ENCODE measurements at places on chromosomes 2 and 18.

DNA sequence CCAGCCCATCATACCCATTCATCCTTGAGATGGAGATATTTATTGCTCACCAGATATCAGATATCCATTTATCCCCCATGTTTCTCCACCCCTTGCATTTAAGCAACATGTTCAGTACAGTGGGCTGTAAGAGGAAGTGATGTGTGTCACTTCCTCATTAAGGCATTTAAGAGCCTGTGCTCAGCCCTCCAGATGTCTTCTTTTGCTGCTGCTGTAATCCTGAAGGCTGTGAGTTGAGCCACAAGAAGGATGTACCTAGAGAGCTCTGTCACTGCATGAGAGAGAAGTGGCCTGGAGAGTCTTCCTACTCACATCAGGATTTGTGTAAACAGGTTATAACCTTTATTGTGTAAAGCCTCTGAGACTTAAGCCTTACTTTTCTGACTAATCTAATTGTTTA is 151.8 kb upstream of the UNC80 start:
- no peak for DNase-seq

- DNase-seq, result no peak
Measured at GRCh38 chr2:165891943-165892342, 61.6 kb downstream of the TTC21B start.

GRCh38 chr18:46332921-46333341 is 228.7 kb downstream of the HAUS1 start:
- DNase-seq, result no peak

DNA sequence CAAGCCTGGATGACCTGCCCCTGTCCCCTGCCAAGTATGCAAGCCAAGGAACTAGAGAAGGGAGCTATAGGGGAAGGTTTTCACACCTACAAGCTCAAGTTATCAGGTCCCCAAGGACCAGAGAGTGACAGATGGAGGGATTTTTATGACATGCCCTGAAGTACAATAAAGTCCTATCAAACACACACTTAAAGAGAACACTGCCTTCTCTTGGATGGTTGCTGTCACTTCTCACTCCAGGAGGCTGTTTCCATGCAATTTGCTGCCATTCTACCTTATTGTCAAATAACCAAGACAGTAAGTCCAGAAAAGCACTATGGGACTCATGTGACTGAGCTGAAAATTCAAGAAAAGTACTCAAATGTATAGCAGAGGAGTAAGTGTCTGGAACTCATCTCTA is 76.6 kb upstream of the DDX18 start:
- no peak for DNase-seq

- no peak for DNase-seq
Measured at GRCh38 chr18:59060551-59060950, 79.1 kb upstream of the SEC11C start.

- DNase-seq, result no peak
Measured at GRCh38 chr2:99421469-99421868, 68.3 kb downstream of the REV1 start.

DNA sequence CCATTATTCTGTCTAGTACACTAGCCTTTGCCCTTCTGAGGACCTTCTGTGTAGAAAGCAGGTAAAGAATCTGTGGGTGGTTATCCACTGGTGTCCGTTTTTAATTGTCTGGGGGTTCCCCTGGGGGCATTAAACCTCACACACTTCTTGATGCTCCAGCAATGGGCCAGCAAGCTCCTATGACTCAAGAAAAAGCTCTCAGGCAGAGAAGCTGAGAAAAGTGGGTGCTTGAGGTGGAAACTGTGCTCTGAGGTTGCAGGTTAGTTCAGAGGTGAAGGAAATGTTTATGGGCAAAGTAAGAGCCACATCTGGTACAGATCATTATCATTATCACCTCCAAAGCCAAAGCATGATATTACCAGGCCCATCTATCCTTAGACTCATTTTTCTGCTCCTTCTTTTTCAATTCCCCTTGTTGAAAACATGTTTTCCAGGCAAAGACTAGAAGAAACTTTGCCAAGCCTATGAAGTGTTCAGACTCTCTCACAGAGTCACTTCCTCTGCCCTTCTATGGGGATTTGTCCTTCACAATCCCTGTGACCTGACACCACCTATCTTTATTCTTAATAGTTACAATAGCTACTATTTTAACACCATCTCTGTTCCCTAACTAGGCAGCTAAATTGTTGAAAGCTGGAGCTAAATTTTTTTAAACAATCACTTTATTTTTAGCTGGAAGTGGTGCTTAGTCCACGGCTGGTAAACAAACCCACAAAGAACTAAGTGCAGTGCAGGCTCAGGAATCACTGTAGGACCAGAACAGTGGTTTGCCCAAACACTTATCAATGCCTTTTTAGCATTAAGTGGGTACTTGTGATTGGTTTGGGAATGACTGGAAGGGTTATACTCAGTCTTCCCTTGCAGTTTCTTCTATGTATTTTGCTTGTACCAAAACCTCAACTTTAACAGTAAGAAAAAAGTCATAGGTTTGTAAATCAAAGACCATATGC is 512.8 kb upstream of the POU3F3 start:
- DNase-seq, result no peak

DNA sequence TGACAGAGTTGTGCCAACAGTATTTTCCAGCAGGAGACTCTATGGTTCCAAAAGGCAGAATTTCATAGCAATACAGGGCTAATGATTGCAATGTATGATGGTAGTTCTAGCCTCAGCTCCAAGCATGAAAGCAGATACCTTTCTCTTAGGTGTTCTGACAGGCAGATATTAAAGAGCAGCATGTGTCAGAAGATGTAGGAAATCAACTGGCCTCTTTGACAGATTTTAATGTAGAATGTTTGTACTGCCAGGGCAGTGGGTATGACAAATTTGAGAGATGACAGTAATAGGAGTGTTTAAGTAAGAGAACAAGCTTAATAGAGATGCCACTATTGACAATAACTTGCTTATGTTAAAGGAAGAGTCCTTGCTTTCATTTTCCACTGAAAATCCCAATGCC is 21.5 kb upstream of the VWC2L start:
- no peak for DNase-seq

- peak; percentile 13 for DNase-seq
Measured at GRCh38 chr18:2656237-2656980, 883 bp downstream of the SMCHD1 start.

- no peak for DNase-seq
Measured at GRCh38 chr2:198102120-198102519, 297.7 kb downstream of the PLCL1 start.

GRCh38 chr2:60964651-60965498 is 52.6 kb upstream of the PEX13 start:
- DNase-seq, result no peak

DNA sequence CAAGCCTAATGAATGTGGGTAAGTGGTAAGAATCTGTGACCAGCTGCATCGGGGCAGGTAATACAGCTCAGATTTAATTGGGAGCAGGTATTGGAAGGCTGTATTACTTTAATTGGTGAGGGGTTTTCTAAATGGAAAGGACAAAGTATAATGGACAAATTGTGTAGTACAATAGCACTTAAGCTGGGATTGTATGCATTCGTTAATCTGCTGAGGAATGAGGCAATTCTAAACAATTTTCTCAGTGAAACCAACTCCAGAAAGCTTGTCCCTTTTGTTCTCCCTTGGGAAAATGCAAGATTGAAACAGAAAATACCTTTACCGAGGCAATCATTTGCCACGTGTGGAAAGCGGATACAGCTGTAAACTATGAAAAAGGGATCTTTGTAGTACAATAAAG is 801.6 kb upstream of the POU3F3 start:
- no peak for DNase-seq

DNA sequence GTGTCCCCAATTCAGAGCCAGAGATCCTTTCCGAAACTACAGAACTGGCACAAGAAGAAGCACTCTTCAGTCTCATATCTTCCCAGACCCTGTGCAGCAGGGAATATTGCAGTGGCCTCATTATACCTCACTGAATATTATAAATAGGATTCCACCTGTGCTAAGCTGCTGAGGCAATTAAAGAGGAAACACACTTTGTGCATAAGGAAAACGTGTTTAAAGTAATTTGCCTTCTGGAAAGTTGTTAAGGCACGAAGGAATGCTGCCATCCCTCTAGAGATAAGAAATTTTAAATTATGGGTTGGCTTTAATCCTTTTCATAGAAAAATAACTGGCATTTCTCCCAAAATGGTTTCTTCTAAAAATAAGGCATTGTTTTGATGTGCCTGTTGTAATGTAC is 233.3 kb downstream of the RAB3GAP1 start:
- no peak for DNase-seq

DNA sequence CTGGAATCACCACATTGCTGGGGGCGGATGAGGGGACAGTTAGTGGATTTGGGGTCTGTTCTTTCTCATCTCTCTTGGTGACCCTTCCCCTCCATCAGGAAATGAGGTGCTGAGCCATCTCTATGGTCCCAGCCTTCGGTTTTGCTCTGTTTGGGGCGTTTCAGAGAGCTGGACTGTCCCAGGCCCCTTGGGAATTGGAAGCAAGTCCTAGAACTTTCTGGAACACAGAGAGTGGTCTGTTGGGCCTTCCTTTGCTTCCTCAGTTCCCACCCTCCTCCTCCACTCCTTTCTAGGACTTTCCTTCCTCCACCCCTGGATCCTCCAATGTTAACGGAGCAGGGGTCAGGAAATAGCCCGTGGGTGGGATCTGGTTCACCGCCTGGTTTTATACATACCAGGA is 17.0 kb downstream of the RRM2 start:
- DNase-seq, result no peak

- no peak for DNase-seq
Measured at GRCh38 chr2:176817061-176817565, 395.5 kb upstream of the HNRNPA3 start.

DNA sequence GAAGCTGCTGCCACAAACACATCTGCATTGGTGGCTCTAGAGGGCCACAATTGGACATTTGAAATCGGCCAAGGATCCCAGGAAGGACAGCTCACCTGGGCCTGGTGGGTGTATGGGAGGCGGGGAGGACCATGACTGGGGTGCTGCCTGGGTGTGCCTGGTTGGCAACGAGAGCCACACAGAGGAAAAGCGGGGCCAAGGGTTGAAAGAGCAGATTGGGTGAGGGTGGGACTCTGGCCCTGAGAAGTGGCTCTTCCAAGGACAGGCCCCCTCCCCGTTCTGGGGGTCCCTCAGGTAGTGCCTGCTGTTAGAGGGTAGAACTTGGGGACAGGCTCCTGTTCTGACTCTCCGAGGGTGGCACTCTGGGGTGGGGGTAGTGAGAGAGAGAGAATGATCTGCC is 102.9 kb downstream of the CLIP4 start:
- DNase-seq, result no peak

DNA sequence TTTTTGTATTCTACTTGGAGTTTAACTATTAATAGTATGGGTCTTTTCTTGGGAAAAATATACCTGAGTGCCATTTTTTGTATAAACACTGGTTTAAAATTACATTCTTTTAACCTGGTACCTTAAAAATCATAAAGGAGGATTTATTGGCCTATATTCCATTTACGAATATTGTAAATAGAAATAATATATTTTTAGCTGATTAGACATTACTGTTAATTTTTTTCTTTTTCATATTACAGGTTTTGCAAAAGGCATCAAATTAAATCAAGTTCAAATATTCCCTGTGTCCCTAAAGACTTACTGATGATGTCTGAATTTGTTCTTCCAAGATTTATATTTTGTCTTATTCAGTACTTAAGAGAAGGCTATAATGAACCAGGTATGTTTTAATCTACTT is 44.7 kb downstream of the UBR3 start:
- DNase-seq, result no peak

DNA sequence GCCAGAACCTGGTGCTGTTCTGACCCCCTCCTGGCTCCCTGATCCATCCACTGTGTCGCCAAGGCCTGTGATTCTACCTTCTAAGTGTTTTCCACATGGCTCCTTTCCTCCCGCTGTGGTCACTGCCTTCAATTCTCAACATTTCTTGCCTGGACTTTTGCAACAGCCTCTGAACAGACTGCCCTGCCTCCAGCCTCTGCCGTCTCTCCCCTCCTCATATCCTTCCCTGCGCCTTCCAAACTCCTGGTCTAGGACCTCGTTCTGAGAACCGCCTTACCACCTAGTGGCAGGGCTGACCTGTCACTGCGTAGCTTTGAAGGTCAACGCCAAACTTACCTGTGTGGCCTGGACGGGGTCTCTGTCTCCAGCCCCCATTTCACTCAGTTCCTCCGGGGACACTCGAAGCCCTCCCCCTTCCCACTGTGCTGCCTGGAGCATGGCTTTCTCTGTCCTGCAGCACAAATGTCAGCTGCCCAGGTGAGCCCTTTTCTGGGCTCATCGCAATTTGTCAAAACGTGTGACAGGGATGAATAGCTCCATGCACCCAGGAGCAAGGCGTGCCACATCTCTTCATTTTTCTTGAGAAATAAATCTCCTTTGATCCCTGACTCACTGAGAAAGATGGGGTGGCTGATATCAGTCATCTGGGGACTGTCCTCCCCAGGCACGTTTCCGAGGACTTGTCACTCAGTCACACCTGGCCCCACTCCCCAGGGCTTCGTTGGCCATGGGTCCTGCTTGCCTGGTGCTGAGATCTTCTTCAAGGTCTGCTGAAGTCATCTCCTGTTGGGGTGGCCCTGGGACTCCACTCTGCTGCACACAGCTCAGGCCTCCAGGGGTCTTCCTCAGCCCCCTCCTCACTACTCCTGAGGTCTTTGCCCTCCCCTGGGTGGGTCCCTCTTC is 46.7 kb downstream of the LDLRAD4 start:
- no peak for DNase-seq

GRCh38 chr2:146677280-146677679 is 1167.5 kb upstream of the ACVR2A start:
- peak; percentile 10 for DNase-seq

- DNase-seq, result no peak
Measured at GRCh38 chr2:186889101-186889879, 40.3 kb upstream of the ZSWIM2 start.

- DNase-seq, result no peak
Measured at GRCh38 chr2:205723179-205723578, 40.9 kb downstream of the NRP2 start.

GRCh38 chr18:64037812-64038414 is 68.0 kb downstream of the SERPINB8 start:
- DNase-seq, result peak; percentile 19

Measured in A549 (cell line).